ENCODE measurements at places on chromosomes 11 and 22.
A peak's percentile ranks its signal among the peaks of the same experiment; 100 is the strongest.

- DNase-seq: no peak
These were observed 51.2 kb downstream of the PDE2A start for GRCh38 chr11:72623052-72623451.

DNA sequence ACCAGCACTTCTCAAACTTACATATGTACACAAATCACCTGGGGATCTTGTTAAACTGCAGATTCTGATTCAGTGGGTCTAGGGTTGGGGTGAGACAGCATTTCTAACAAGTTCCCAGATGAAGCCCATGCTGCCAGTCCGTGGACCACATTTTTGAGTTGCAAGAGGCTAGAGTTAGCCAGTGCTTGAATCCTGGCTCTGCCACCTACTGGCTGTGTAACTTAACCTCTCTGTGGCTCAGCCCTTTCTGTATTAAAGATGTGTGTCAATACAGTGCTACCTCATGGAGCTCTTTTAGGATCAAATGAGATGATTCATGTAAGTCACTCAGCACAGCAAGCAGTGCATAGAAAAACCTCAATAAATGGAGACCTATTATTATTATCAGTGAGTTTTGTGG, 90.2 kb upstream of the ISX start:
- peak; percentile 44 for DNase-seq

DNA sequence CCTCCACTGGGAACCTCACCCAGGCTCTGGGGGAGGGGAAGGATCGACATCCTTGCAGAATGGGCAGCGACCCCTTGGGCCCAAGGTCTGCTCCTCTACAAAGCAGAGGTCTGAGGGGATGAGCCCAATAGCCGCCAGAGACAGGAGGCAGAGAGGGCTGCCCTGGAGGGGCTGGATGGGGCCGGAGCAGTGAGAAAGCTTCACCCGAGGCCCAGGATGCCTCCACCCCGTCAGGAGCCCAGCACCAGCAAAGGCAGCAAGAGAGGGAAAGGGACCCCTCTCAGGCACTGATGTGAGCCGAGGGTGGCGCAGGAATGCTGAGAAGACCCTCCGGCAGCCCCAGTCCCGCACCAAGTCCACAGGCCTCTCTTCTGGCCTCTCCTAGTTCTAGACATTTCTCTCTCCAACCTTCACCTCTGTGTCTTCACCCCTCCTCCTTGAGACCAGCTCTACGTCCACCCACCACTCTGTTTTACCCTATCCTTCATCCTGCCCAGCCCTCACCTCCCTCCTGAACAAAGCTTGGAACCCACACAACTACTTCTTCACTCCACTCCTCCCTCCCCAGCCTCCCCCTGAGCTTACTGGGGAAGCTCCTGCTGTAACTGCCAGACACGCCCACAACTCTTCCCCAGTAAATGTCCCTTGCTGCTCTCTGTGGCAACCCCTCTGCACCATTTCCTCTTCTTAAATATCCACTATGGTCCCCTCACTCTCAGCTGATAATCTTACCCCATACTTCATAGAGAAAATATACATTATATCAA, 131.9 kb downstream of the MPPED1 start:
- peak; percentile 15 for DNase-seq

GRCh38 chr11:87020764-87021365, 16.9 kb upstream of the TMEM135 start:
- DNase-seq: no peak

DNA sequence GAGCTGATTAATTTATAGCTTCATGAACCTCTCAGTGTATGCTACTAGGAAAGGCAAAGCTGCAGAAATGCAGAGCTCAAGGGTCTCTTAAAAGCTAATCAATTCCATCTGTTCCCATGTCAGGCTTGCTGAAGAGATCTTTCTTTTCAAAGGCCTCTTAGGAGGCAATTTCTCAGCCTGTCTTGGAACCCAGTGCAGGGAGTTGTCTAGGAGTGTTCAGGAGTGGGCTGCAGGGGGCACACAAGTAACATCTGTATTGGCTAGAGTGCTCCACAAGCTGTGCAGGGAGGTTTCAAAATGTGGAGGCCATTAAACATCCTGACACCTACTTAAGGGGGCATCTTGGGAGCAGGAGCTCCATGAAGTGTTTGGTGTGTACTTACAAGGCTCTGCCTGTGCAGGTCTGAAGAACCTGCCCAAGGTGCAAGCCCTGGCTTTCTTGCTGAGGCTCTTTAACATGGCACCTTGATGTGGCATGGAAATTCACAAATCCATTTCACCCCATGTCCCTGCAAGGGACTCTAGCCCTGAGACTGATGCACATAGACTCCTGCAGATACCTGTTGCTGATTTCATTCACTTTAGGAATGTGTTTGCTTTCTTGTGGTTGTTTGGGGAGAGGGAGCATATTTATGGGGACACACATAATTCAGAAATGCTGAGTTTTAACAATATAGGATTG, 134.7 kb downstream of the ME3 start:
- DNase-seq: no peak

GRCh38 chr11:68825571-68825970, 16.1 kb downstream of the CPT1A start:
- peak; percentile 70 for DNase-seq

GRCh38 chr11:12005476-12005875, 3.0 kb downstream of the DKK3 start:
- DNase-seq: no peak

GRCh38 chr11:119759324-119759723, 30.3 kb upstream of the NECTIN1 start:
- DNase-seq: no peak

DNA sequence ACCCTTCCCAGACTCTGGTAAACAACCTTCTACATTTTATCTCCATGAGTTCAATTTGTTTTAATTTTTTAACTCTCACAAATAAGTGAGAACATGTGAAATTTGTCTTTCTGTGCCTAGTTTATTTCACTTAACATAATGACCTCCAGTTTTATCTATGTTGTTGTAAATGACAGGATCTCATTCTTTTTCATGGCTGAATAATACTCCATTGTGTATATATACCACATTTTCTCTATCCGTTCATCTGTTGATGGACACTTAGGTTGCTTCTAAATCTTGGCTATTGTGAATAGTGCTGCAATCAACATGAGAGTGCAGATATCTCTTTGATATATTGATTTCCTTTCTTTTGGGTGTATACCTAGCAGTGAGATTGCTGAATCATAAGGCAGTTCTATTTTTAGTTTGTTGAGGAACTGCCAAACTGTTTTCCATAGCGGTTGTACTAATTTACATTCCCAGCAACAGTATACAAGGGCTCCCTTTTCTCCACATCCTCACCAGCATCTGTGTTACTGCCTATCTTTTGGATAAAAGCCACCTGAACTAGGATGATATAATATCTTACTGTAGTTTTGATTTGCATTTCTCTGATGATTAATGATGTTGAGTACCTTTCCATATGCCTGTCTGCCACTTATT, 93.9 kb downstream of the ATG16L2 start:
- no peak for DNase-seq

GRCh38 chr11:74024261-74025029, 15.6 kb upstream of the UCP3 start:
- DNase-seq: no peak

DNA sequence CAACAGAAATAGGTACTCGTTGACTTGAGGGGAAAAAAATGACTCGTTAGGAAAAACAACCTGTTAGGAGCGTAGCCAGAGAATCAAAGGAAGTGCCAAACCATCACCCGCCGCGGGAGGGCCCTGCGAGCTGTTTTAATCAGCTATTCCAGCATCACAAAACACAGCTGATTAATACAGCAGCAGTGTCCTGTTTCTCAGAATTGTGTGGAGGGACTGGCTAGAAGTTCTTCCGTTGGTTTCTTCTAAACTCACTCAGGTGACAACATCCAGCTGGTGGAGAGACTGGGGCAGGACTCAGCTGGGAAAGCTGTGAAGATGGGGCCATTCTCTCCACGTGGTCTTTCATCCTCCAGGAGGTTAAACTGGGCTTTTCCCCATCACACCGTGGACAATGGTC, 28.0 kb downstream of the HSPA8 start:
- peak; percentile 39 for DNase-seq

DNA sequence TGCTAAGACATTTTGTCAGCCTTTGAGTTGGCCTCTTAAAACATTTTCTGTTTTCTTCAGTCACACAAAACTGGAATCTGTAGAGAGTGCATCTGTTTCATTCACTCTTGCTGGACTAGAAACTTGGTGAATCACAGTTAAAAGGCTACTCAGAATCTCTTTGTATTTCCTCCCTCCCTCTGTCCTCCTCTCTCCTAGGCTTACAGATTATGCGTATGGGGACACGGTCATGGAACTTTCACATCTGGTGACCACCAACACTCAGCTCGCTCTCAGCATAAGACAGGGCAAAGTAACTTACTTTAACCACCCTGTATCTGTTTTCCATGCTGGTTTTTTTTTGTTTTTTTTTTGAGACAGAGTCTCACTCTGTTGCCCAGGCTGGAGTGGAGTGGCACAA, 50.4 kb downstream of the BARX2 start:
- no peak for DNase-seq

DNA sequence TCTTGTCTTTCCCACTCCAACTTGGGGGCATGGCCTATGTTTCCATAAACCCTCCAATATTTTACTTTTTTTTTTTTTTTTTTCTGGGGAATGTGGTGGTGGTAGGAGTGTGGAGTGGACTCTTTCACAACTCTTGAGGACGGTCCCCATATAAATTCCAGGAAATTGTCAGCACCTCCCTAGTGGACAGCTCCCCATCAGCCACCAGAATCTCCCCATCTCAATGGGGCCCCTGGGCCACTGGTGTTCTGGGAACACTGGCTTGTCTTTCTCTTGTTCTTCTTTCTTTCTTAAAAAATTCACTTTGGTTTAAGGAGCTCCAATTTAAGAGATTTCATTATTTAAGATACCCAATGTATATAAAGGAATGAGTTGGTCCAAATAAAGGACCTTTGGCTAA, 74.1 kb downstream of the ADM start:
- no peak for DNase-seq

DNA sequence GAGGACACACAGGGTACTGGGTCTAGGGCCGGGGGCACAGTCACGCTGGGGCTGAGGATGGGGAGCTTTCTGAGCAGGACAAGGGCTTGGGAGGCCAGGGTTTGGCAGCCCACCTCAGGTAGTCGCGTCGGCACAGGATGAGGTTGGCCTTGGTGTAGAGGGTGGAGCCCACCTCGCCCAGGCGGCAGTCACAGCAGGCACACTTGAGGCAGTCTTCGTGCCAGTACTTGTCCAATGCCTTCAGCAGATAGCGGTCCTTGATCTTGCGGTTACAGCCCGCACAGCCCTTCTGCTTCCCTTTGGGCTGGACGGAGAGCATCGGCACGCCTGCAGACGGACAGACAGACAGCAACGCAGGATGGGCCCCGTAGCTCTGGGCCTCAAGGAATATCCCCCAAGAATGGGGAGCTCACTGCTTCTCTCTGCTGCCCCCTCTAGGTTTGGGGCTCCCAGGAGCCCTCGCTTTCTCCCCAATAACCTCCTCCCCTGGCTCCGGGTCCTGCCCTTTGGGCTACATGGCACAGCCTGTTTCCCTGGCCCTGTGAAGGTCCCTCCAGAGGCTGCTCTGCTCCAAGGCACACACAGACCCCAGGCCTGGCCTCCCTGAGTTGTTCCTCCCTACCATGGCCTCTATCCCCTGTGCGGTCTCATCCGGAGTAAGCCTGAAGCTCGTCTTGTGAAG, 33.4 kb downstream of the LMO1 start:
- DNase-seq: no peak
